Left ventricle myocardium superior (tissue), 1 donor: ENCODE measurements at places on chromosomes 1 and 21. TPM values are rescaled to one million over a fixed set of nuclear protein-coding genes. Genes with fewer than 3 reads are reported as not detected.

Gene IPO9
- total RNA-seq, result 22.1 TPM

DNA sequence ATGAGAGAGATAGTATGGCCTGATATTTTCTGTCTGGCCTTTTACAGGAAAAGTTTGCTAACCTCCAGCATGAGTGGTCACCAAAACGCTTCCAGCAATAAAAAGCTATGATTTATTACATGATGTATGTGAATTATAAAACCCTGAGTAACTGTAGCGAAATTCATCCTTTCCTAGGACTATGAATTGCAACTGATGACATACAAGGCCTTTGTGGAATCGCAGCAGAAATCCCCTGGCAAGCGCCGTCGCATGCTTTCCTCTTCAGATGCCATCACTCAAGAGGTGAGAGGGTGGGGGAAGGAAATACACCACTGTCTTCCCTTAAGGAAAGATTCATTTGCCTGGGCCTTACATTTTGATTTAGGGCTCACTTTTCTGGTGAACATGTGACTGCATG, 117.9 kb downstream of the MACF1 start:
- DNase-seq, result no peak

- no peak for DNase-seq
Measured at GRCh38 chr1:29286194-29286767, 50.0 kb downstream of the PTPRU start.

GRCh38 chr1:45230537-45230936, 24.1 kb upstream of the ZSWIM5 start:
- no peak for DNase-seq

Gene SLAMF8
- total RNA-seq, result 2.4 TPM

DNA sequence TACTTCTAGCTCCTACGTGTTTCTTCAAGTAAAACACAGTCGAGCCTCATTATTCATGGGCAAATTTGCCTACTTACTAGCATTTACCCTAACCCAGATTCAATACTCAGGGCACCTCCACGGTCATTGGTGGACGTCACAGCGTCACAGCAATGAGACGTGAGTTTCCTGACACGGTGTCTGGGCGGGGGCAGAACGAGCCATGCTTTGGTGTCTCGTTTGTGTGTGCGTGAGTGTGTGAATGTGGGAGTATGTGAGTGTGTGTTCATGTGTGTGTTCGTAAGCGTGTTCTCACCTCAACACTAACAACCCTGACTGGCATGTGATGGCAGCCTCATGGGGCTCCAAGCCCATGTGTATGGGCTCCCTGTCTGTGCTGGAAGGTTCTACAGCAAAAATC, 17.5 kb upstream of the COL18A1 start:
- peak; percentile 13 for DNase-seq
